ENCODE measurements at places on chromosomes 4 and X.

- DNase-seq: no peak
These were observed 576.4 kb upstream of the SLIT2 start for GRCh38 chr4:19675172-19675811.

DNA sequence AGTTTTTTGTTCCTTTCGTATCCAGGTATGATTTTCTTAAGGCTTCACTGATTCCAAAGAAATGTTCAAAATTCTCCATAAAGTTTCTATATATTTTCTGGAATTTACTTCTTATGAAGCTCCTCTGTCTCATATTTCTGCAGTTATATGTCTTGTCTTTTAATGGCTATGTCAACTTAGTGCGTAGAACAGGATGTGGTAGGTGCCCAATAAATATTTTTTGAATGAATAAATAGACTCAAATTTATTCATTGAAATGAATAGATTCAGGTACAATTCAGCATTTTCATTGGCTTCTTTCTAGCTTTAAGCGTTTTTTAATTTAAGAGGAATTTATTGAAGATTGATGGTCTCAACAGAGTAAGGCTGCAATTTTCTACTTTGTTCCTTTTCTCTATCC lies 231.9 kb upstream of the BOD1L1 start:
- no peak for DNase-seq

DNA sequence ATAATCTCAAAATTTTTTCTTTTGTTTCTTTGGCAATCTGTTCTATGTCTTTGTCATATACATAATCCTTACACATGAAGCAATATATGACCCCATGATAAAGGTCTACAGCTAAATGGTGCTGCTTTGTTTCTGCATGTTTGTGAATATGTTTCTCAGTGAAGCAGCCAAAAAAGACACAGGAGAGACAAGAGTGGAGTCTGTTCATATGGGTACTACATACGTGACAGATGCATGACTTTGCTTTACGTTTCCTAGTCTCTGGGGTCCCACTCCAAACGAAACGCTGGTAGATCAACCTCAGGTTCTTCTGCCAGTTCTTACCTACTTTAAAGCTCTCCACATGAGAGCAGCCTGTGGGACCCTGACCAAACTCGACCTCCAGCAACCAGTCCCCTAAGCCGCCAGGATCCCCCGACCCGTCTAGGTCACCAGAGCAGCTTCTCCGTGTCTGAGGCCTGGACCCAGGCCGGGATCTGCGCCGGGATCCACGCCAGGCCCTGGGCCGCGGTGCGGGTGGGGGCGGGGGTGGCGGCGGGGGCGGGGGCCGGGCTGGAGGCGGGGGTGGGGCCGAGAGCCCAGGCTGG lies 1.5 kb downstream of the USP51 start:
- DNase-seq: no peak

DNA sequence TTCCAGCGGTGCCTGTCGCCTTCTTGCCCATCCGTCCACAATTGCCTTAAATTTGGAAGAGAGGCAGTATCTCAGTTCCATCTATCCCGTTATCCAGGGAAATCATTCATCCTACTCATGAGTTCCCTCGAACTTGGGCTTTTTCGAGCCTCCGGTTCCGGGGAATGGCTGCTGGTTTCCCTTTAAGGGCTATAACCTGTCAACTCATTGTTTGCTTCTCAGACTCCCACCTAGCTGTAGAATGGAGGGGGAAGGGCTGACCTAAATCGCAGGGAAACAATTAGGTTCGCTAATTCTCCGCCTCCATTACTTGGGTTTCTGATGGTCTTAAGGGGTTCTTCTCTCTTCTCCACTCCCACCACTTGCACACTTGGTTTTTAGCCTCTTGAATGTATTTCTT lies 1.2 kb downstream of the UCHL1 start:
- no peak for DNase-seq

- no peak for DNase-seq
These were observed 54.3 kb downstream of the EGF start for GRCh38 chr4:109966891-109967481.

GRCh38 chr4:84907145-84907544 lies 59.3 kb downstream of the WDFY3 start:
- no peak for DNase-seq

- peak; percentile 81 for DNase-seq
These were observed 2.9 kb downstream of the NDST4 start for GRCh38 chr4:115110191-115111181.

DNA sequence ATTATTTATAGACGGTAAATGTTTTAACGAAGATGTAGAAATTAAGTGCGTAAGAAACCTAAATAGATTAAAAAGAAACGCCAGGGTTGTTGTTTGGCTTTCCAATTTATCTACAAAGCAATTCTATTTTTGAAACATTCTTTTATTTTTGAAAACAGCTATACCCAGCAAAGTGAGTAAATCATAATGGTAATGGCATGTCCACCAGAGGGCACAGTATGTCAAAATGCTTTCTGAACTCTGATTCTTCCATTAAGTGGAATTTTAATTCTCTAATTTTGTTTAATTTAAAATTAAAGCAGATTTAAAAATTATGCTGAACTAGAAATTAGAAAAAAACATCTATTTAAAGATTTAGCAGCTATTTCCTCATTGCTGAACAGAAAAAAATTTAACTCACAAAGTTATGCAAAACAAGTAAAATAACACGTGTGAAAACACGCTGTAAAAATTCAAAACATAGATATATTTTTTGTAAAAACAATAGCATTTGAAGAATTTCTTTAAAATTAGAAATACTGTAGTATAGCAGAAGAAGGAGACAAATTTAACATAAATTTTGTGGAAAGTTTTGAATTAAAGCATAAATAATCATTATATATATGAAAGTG lies 26.5 kb downstream of the RASSF6 start:
- no peak for DNase-seq

DNA sequence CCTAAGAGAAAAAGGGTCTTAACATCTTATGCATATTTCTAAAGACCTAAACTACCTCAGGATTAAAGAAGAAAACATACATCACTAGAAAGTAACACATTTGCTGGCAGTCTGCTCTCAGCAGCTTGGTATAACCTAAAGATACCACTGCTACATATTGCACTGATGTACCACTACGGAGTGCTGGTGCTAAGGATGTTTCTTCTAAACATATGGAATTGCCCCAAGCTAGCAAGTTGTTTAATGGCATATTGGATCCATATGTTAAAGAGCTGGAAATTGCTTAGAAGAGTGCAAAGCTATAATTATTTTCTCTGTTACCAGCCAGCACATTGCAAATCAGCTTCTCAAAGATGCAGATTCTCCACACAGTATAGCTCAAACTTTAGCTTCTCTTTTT lies 436.5 kb upstream of the GALNTL6 start:
- no peak for DNase-seq

GRCh38 chrX:69298466-69299140 lies 133.3 kb upstream of the PJA1 start:
- DNase-seq: no peak

GRCh38 chr4:14841801-14842768 lies 160.2 kb upstream of the CPEB2 start:
- no peak for DNase-seq

- peak; percentile 12 for DNase-seq
These were observed 118.8 kb downstream of the SMIM20 start for GRCh38 chr4:26032630-26033317.

GRCh38 chr4:80266902-80267380 lies 477 bp downstream of the FGF5 start:
- no peak for DNase-seq

GRCh38 chrX:136185401-136186022 lies 38.2 kb downstream of the FHL1 start:
- no peak for DNase-seq

- no peak for DNase-seq
These were observed 89.0 kb upstream of the STOX2 start for GRCh38 chr4:183816077-183816476.

GRCh38 chr4:15695240-15695699 lies 7.6 kb upstream of the BST1 start:
- no peak for DNase-seq

GRCh38 chr4:58983887-58984286 lies 1873.7 kb upstream of the IGFBP7 start:
- no peak for DNase-seq

- no peak for DNase-seq
These were observed 27.4 kb upstream of the CCSER1 start for GRCh38 chr4:90099812-90100211.

GRCh38 chr4:145935253-145936141 lies 3.1 kb downstream of the ZNF827 start:
- DNase-seq: peak; percentile 28

DNA sequence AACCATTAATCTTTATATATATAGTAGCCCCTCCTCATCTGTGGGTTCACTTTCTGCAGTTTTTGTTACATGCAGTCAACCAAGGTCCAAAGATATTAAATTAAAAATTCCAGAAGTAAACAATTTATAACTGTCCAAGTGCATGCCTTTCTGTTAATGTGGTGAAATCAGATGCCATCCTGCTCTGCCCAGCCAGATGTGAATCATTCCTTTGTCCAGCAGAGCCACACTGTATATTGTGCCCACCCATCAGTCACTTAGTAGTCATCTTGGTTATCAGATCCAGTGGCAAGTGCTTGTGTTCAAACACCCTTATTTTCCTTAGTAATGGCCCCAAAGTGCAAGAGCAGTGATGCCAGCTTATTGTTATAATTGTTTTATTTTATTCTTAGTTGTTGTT lies 17.2 kb upstream of the PRDM5 start:
- no peak for DNase-seq

GRCh38 chrX:49059681-49060085 lies 884 bp downstream of the CCDC120 start:
- DNase-seq: no peak

DNA sequence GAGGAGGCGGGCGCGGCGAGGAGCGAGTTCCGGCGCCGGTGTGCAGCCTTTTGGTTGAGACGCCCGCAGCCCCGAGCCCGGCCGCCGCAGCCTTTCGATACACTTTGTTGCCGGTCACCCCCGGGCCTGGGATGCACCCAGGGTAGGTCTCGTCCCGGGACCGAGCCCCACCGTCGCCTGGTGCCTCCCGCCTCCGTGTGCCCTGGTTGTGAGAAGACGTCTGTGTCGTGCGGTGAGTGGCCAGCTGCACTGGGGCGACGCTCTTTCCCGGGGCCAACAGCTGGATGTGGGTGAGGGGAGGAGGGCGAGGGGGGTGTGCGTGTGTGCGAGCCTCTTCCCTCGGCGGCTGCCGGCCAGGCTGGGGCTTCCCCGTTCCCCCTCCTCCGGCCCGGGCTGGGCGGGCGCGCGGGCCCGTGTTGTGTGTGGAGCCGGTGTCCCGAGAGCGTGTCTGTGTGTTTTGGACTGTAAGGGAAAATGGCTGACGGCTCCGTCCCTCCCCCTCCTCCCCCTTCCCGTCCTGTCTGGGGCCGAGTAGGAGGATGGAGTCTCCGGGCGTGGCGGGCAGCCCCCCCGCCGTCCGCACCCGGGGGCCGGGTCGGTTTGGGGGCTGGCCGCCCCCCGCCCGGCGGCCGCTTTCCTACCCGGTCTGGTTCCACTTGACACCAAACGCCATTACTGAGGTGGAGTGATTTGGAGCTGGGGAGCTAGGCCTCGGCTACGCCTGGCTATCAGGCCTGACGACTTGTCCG lies 807 bp downstream of the USP9X start:
- no peak for DNase-seq

DNA sequence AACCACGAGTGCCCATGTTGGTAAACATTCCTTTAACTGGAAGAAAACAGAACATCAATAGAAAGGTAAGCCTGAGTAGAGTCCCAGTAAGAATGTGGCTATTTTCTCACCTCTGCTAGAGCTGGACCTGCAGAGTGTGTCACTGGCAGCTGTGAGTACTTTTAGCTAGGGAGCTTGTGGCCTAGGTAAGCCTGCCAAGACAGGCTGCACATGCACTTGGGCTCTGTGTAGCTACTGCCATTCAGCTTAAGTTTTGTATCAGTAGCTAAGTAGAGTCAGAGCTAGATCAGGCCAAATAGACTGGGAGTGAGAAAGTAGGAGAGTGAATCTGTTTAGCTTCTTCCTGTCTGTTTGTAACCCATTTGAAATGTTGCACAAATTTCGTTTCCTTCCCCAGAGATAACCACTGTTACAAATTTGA lies 35.3 kb downstream of the RBPJ start:
- no peak for DNase-seq

DNA sequence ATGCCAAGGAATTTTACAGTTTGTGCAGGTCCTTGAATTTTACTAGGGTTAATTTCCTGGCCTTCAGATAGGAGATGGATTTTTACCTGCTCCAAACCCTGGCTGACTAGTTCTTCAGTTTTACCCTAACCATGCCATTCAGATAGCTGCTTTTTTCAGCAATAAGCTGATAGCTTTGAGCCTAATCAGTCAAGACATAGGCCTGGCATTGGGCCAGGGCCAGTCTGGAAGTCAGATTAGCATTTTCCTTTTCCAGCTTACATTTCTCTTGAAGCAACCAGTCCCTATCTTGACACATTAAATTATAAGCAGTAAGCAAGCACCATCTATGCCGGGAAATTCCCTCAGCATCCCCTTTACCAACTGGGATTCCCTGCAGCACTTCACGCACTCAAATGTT lies 177.1 kb downstream of the ADGRA3 start:
- no peak for DNase-seq

GRCh38 chrX:111411557-111411956 lies 435 bp downstream of the DCX start:
- no peak for DNase-seq

All from SHP77 treated with DMSO at 0.1 percent for 48 hours (cell line).